GM12892 (cell line): ENCODE measurements at places on chromosomes 4 and X.

- DNase-seq: no peak
Measured at GRCh38 chr4:70914000-70914399, 11.8 kb downstream of the MOB1B start.

DNA sequence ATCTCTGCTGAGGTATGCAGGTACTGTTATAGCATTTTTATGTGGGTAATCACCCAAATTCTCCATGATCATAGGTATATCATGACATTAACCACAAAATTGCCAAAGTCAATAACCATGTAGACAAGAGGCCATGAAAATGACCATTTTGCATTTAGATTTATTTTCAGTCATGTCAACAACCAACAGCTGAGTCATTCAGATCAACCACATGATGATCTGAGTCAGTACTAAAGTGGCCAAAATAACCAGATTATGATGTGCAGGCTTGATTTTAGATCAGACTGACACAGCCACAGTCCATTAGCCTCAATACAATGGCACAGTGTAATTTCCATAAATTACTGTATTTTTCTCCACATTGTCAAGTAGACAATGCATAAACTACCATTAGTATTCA, 240.5 kb downstream of the GRIA3 start:
- no peak for DNase-seq

GRCh38 chr4:123352240-123352945, 44.2 kb upstream of the SPRY1 start:
- DNase-seq: no peak

DNA sequence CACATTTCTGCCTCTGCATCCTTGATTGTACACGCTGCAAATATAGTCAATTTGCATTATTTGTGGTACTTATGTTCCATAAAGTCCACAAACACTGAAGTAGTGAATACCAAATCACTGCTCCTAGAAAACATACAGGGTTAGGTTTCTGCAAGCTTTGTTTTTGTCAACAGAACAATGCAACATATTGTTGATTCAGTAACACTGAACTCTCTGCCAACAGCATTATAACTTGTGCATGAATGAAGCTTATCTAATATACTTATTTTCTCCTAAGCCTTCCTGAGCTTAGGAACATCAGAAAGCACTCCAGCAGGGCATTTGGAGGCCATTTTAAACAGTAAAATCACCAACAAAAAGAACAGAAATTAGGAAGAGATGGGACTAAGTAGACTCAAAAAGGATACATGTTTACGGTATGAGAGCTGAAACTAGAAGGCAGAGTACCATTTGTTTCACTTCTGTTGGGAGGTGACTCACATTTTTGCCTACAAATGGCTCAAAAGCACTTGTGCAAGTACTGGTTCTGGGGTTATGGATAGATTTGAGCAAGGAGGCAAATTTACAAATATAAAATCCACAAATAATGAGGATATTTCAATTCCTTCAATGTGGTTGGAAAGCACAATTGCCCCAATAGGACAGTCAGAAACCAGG, 14.1 kb downstream of the COX18 start:
- DNase-seq: no peak

GRCh38 chr4:149306537-149306936, 509.1 kb downstream of the IQCM start:
- no peak for DNase-seq
